Stimulated activated CD4-positive, alpha-beta T cell treated with anti-CD3 and anti-CD28 coated beads, Interleukin-2, amount 100 ng/mL, for 4 hours (primary cell): ENCODE measurements at places on chromosomes 12 and 14.

GRCh38 chr14:90569606-90570387 is 173.0 kb downstream of the CALM1 start:
- no peak for DNase-seq

DNA sequence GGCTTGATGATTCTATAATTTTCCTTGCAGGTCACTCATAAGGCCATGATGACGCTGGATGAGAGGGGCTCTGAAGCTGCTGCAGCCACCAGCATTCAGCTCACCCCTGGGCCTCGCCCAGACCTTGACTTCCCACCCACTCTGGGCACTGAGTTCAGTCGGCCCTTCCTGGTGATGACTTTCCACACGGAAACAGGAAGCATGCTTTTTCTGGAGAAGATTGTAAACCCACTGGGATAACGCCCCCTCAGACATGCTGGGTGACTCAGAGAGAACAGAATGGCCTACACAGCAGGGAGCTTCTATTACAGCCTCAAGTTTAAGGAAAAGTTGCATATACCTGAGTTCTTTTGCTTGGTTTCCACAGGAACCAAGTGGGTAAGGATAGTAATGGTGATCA is 34.3 kb downstream of the SERPINA3 start:
- DNase-seq, result no peak

DNA sequence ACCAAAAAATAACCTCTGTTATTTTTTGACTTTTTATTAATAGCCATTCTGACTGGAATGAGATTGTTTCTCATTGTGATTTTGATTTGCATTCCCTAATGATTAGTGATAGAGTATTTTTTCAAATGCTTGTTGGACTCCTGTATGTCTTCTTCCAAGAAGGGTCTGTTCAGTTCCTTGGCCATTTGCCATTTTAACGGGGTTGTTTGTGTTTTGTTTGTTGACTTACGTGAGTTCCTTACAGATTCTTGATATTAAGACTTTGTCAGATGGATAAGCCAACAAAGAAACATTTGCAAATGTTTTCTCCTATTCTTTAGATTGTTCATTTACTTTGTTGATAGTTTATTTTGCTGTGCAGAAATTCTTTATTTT is 651.6 kb upstream of the LRFN5 start:
- no peak for DNase-seq

DNA sequence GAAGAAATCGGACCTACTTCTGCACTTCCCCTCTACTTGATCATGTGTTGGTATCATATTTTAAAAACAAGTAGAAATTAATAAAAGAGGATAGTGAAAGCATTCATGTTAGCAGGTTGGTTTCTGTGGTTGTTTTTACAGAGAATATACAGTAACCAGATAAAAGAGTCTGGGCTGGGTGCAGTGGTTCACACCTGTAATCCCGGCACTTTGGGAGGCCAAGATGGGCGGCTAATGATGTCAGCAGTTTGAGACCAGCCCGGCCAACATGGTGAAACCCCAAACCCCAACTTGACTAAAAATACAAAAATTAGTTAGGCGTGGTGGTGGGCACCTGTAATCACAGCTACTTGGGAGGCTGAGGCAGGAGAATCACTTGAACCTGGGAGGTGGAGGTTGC is 55.9 kb downstream of the LRP6 start:
- DNase-seq, result no peak

- no peak for DNase-seq
Observed at GRCh38 chr12:13390381-13390861, 193.9 kb downstream of the EMP1 start.

DNA sequence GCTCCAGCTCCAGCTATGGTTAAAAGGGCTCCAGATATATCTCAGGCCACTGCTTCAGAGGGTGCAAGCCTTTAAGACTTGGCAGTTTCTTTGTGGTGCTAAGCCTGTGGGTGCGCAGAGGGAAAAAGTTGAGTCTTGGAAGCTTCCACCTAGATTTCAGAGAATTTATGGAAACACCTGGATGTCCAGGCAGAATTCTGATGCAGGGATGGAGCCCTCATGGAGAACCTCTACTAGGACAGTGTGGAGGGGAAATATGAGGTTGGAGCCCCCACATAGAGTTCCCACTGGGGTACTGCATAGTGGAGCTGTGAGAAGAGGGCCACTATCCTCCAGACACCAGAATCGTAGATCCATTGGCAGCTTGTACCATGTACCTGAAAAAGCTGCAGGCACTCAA is 69.9 kb downstream of the SDR9C7 start:
- no peak for DNase-seq

- no peak for DNase-seq
Observed at GRCh38 chr12:18283831-18284230, 22.5 kb downstream of the PIK3C2G start.

GRCh38 chr12:111557271-111558106 is 41.6 kb downstream of the ATXN2 start:
- no peak for DNase-seq

DNA sequence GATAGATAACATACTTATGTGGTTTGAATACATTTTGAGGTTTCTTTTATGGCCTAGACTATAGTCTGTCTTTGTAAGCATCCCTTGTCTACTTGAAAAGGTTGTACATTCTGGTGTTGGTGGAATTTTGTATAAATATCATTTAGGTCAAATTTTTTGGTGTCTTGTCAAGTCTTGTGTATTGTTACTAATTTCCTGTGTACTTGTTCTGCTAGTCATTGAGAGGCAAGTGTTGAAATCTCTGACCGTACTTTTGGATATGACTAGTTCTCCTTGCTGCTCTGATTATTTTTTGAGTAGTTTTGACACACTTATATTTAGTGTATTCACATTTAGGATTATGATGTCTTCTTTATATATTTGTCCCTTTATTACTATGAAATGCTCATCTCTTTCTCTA is 219.6 kb downstream of the CCDC91 start:
- no peak for DNase-seq

DNA sequence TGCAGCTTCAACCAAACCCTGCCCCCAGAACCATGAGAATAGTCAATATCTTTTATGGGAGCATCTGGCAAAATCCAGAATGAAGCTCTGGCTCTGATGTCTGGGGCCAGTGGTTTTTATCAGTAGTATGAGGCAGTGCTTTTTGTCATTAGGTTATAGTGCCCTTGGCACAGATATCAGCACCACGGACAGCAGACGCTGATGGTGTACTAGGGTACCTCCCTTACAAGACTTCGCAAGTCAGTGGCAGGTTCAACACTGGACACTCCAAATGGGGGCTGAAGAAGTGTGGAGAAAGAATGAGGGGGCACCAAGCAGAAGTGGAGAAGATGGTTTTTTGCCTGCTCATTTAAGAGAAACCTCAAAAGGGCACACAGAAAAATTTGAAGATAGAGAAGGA is 68.2 kb upstream of the E2F7 start:
- no peak for DNase-seq

- no peak for DNase-seq
Observed at GRCh38 chr12:122981036-122981471, 573 bp downstream of the ARL6IP4 start.

DNA sequence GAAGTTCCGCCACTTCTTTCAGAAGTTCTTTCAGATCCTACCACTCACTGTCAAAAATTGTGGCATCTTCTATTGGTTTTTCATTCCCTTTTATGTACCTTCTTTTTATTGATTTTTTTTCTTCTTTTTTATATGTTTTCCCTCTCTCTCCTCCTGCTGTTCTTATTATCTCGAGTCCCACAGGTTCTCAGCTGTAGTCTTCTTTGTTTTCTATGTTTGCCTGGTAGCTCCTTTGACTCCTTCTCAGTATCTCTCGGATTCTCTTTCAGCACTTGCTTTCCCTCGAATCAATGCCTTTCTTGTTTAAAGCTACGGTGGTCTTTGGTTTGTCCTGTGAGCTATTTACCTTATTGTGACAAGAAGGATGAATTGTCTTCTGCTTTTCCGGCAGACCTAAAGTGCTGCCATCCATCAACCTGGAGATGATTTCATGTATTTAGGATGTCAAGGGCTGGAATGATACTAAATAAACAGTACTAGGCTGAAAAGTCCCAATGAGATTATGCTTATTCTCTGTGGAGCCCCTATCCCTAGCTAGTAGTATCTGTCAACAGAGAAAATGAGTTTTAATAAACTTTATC is 541.7 kb downstream of the NOVA1 start:
- no peak for DNase-seq

DNA sequence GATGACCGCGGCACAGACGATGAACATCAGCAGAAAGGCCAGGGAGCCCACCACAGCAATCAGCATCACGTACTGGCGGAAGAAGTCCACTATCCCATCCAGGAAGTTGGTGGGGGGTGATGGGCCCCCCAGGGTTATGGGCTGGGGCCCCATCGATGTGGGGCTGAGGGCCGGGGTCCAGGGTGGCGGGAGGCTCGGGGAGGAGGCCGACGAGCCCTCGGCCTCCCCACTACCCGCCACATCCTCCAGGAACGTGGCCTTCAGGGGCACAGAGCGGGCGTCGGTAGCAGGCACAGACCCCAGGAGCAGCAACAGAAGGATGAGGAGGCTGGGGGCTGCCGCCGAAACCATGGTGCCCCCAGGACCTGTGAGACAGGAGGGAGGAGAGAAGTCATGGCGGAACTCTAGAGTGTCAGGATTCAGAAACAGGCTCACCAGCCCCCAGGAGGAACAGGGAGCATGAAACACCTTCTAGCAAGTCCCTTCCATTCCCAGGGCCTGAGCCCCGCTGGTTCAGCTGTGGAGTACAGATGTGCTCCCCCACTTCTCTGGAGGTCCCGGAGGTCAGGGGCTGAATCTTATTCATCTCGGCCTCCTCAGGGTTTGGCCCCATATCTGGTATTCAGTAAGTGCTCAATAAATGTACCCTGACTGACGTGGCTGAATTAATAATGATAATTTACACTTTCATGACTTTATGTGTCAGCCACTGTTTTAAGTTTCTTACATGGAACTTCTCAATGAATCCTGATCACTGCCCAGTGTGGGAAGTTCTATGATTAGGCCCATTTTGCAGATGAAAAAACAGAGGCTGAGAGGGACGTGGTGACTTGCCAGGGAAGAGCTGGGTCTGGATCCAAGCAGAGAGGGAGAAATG is 5.6 kb downstream of the TMEM119 start:
- DNase-seq, result no peak

GRCh38 chr12:46043972-46044520 is 53.7 kb upstream of the SCAF11 start:
- no peak for DNase-seq

- DNase-seq, result peak; percentile 78
Observed at GRCh38 chr14:106268013-106268727, 741.8 kb downstream of the TMEM121 start.

- no peak for DNase-seq
Observed at GRCh38 chr12:130357241-130357640, 19.6 kb downstream of the PIWIL1 start.

DNA sequence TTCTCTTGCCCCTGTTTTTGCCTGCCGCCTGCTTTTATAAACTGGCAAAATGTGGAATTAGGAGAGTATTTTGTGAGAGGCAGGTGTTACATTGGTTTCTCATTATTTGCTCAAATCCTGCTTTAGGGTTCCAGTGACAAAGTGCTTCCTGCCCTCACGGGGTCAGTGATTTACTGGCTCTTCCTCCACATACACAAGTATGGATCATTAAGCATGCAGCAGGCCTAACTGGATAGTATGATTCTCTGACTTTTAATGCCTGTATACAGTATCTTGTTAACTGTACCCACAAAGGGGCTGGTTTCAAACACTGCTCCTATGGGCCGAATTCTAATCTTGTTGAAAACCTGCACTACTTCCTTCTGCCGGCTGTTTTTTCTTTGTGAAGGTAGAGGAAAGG is 63.2 kb downstream of the PTCSC3 start:
- DNase-seq, result no peak

DNA sequence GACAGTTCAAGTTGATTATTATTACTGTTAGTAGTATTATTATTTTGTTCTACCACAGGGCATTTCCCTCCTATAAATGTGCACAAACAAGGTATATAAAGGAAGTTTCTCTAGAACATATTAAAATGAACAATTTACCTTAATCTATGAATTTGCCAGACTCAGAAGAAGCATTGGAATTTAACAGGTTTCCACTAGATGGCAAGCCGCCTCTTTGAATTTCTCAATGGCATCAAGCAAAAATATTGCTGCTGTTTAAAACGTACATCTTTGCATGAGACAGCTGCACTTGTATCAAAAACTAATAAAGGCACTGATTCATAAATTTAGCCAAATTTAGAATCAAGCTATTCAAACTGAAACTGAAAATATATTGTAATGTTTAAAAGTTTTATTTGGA is 34.6 kb upstream of the MIS18BP1 start:
- no peak for DNase-seq

DNA sequence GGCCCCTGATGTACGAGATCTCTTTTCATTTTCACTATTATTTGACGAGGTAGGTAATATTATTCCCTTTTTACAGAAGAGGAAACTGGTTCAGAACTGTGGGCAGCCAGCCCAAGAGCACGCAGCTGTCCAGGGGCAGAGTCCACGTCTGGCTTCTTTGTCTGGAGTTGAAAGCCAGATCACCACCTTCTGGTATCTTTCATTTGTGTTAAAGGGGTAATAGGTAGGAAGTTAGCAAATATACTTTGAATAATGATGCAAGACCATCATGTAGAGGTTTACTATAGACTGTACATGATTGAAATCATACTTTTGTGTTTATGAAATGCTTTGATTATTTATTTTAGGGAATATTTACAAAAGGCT is 144.1 kb upstream of the AMIGO2 start:
- no peak for DNase-seq

GRCh38 chr12:59041241-59042121 is 121.2 kb upstream of the LRIG3 start:
- DNase-seq, result no peak
